ENCODE measurements at places on chromosomes 1 and 21. TPM values are rescaled to one million over a fixed set of nuclear protein-coding genes. Genes with fewer than 3 reads are reported as not detected.

- H3K27me3 ChIP-seq = no peaks in the 10 kb centered on the region
- H3K4me3 ChIP-seq = no peak overlapping the region
- no peak for DNase-seq
- peaks cover 3% of the 10 kb centered on the region for H3K4me1 ChIP-seq
- H3K27ac ChIP-seq = no peak overlapping the region
- no peaks in the 10 kb centered on the region for H3K36me3 ChIP-seq
Measured at GRCh38 chr1:245389873-245390272, 235.1 kb downstream of the KIF26B start.

- no peaks in the 10 kb centered on the region for H3K4me1 ChIP-seq
- no peak overlapping the region for H3K4me3 ChIP-seq
- H3K36me3 ChIP-seq = no peaks in the 10 kb centered on the region
- DNase-seq = no peak
- H3K27me3 ChIP-seq = no peaks in the 10 kb centered on the region
Measured at GRCh38 chr1:221643404-221644144, 98.3 kb downstream of the DUSP10 start.

WNT3A gene
- total RNA-seq = 0.20 TPM

TMED5 gene
- total RNA-seq = 32.9 TPM

BROX gene
- total RNA-seq = 28.2 TPM
